ENCODE measurements at places on chromosomes 7 and 10.

DNA sequence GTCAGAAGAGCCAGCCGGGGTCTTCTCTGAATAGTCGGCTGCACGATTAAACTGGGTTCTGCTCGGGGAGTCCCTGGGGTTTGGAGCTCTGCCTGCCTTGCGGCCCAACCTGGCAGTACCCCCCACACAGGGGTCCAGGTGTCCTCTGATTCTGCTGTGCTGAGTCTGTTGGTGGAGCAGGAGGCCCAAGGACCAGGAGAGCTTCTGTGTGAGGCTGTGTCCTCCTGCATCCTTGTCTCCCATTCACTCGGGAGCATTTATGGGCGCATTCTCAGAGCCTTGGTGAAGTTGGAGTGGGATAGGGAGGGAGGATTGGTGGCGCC is 14.2 kb downstream of the INPP5A start:
- no peak for DNase-seq

DNA sequence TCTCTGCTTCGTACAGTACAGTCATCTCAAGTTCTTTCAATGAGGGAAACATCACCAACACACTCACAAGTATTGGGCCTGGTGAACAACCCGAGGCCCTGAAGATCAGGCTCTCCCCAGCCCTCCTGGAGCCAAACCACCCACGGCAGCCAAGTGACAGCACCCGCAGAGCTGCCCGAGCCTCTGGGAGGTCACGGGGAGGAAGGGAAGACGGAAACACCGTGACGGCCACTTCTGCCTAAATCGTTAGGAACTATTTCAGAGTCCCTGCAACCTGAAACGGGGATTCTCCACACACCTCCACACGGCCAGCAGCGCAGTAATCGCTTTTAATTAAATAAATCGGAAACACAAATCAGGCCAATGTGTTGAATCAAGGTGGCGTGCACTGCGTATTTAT is 222.6 kb downstream of the MAD1L1 start:
- DNase-seq = no peak

DNA sequence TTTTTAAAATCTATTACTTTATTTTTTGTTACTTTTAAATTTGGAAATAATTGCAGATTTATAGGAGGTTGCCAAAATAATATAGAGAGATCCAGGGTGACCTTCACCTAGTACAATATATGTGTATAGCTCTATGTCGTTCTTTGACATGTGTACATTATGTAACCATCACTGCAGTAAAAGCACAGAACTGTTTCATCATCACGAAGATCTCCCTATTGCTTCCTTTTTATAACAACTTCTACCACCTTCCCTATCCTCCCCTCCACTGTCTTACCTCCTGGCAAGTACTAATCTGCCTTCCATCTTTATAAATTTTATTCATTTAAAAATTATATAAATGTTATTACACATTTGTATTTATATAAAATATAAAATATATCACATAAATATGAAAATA is 251.0 kb downstream of the AUTS2 start:
- DNase-seq = no peak

DNA sequence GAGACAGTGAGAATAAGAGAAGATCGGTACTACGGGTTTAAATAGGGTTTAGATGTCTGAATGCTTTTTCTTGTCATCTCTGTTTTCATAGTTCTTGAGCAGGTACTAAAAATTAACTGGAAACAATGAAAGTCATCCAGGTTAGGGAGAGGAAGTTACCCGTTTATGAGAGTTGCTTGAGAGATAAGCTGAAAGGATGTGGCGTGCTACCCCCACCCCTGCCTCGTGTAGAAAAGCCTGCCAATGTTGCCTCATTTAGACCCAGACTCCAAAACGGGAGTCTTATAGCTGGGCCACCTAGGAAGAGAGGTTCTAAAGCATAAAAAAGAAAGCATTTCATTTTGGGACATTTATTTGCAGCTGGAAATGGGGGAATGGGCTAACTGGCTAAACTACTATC is 10.2 kb downstream of the AKR1C4 start:
- DNase-seq = no peak

DNA sequence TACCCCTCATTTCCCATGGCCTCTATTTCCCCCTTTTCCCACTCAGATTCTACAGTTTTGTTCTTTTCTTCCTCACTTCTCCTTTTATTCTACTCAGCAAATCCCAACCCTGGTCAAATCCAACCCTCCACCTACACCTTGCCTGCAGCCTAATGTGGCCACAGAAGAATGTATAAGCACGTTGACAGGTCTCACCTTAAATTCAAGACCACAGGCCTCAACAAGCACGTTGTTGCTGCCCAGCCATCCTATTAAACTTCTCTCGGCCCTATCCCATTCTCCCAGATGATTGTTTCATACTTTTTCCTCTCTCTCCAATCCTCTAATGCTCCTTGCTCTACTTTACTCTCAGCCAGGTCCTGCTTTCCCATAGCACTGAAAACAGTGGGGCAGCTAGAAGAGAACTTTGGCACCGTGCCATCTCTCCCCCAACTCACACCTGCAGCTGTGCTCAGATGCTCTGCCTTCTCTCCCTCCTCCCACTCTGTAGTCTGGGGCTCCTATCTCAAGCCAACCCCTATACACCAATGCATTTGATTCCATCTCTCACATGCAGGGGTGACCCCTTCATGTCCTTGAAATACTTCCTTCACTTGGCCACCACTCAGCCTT is 6.8 kb upstream of the EIF3A start:
- no peak for DNase-seq

Data from C1 segment of cervical spinal cord (tissue), 14 donors.